ENCODE measurements at places on chromosomes 2 and 18.

DNA sequence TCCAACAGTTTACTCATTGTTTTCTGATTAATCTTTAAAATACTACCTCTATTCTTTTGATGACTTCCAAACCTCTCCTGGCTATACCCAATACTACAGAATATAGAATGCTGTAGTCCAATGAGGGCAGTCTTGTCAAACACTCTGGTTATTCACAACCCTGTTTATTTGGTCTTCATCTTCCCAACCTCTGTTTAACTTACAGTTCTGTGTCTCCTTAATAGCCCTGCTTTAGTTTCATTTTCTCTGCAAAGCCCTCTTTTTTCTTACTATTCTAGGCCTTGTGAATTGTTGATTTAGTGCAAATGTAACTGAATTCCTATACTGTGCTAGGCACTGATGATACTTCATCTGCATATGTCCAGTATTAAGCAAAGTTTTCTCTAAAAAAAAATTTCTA, 40.0 kb downstream of the ACVR2A start:
- DNase-seq: no peak

DNA sequence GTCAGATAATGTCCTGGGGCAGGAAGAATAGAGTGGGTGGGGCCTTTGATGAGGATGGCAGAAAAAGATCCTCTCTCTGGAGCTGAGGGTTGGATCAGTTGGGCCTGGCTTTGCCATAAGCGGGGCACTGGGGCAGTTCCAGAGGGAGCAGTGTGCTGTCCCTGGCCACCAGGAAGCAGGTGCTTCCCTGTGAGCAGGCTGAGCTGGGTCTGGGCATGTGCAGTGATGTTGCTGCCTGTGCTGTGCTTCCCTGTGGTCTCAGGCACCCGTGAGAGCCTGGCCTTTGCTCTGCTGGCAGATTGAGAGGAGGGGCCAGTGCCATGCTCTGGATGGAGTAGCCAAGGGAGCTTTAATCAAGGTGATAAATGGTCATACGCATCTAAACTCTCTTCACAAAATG, 14.6 kb upstream of the NPPC start:
- DNase-seq: no peak

DNA sequence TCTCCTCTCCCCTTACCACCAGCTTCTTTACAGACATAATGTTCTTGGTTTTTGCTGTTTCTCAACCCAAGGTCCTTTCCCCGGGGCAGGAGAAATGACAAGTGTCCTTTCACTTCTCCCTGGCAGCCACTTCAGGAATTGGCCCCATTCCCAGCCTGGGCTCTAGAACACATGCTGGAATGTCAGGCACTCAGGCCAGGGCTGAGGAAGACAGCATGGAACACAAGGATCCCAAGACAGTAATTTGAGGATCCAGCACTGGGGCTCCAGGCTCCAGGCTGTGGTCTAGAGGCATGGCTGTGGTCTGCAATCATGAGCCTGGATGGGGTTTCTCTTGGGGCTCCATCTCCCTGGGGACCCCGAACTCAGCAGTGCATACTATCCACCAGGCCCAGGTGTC, 201.4 kb downstream of the CELF4 start:
- no peak for DNase-seq

GRCh38 chr2:104844807-104845551, 8.9 kb upstream of the POU3F3 start:
- no peak for DNase-seq

DNA sequence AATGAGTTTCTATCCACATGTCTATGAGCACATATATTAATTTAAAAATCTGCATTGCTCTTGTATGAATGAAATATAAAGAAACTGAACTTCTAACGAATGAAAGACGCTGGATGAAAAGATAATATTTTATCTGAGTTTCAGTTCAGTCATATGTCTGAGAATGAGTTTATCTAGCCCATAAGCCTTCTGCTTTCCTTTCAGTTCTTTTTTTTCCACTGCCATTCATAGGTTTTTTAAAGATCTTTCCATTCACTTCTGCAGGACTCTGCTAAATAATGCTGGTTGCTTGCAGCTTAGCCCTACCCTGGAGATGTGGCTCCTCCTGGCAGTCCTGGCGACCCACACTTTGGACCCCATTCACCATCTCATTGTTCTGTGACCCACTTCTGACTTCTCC, 109.0 kb downstream of the BCL2 start:
- peak; percentile 46 for DNase-seq

GRCh38 chr2:39647104-39647765, 18.5 kb upstream of the TMEM178A start:
- DNase-seq: no peak

GRCh38 chr2:226495466-226496272, 304.0 kb downstream of the IRS1 start:
- no peak for DNase-seq

DNA sequence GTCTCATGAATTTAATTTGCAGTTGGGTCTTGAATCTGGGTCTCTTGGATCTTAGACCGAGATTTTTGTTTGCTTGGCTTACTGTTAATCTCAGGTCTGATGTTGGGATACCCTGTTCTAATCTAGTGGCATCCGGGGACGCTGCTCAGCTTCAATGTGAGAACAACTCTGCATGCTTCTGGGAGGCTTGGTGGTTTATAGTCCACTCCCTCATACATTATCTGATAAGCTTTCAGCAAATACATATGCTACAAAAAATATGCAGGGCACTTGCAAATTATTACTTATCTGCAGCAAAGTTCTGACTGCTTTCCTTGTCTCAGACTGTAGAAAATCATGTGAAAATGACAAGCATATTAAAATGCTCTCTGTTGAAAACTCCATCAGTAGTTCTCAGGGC, 39.4 kb downstream of the RNF144A start:
- DNase-seq: no peak

- no peak for DNase-seq
Observed at GRCh38 chr2:143474586-143474985, 345.4 kb downstream of the ARHGAP15 start.

DNA sequence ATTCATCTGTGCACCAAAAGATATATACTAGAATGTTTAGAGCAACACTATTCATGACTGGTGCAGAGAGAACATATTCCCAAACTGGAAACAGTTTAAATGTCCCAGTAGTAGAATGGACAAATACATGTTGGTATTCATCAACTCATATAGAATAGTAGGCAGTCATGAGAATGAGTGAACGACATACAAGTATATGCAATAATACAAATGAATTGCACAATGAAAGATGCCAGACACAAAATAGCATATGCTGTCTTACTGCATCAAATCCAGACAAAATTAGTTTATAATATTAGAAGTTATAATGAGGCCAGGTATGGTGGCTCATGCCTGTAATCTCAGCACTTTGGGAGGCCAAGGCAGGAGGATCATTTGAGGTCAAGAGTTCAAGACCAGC, 8.3 kb upstream of the PRKAG3 start:
- DNase-seq: no peak

DNA sequence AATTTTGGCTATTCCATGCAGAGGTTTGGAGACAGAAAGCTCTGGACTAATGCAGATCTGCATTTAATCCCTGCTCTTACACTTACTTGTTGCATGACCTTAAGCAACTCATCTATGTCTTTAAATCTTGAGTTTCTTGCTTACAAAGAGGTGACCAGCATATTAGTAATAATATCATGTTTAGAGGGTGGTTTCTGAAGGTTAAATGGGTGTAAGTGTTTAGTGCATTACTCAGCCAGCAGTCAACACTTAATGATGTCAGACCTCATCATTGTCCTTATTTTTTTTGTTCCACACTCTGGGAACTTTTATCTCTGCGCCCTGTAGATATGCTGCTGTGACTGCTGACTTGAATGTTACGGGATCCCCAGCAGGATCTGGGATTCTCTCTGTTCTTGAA, 1.7 kb downstream of the IL1RL1 start:
- no peak for DNase-seq

GRCh38 chr2:215828528-215829184, 184.7 kb downstream of the MREG start:
- peak; percentile 45 for DNase-seq

- no peak for DNase-seq
Observed at GRCh38 chr18:6983366-6983765, 134.2 kb downstream of the LAMA1 start.

DNA sequence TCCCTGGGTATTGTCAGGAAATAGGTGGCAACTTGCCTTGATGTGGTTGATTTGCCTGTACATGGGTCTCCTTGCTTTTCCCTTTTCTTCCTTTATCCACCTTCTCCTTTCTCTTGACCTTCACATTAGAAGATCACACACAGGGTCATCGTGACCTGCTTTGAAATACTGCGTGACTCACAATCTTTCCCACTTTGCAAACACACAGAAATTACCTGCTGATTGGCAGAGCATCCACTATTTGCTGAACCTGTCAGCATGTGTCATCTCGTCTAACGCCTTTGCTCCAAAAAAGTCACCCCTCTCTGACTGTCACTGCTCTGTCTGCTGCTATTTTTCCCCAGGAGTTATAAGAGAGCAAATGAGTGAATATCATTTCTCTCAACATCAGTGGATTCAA, 60.8 kb downstream of the MYO3B start:
- DNase-seq: no peak

GRCh38 chr2:209911486-209911885, 91.0 kb upstream of the RPE start:
- no peak for DNase-seq

- DNase-seq: peak; percentile 66
Observed at GRCh38 chr2:174004905-174005605, 39.9 kb upstream of the SP3 start.

DNA sequence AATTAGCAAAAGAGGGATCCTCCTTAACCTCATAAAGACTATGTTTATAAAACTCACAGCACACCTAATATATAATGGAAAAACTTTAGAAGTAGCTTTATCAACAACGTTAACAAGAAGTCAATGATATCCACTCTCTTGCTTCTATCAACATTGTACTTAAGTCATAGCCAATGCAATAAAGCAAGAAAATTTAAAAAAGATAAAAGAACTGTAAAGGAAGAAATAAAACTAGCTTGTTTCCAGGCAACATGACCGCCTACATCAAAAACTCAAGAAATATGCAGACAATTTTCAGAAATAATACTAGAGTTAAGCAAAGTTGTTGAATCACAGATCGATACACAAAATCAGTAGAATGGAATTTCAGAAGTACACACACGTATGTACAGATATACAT, 375.5 kb upstream of the SPRED2 start:
- DNase-seq: no peak

GRCh38 chr18:65423776-65424175, 327.0 kb upstream of the CDH7 start:
- no peak for DNase-seq

DNA sequence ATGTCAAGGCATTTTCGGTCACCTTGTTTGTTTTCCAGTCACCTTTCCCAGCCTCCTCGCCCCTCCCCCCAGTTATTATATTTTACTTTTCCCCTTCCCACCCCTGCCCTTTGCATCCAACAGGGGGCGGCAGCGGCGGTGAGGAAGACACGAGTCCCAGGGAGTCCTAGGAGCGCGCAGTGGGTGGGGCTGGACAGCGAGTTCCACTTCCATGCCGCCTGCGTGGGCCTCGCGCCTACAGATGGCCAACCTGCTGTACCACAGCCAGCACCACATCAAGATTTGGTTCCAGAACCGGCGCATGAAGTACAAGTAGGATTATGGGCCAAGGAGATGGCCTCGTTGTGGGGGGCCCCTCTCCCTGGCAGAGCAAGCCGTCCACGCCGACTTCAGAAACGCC, 37.2 kb upstream of the EVA1A start:
- no peak for DNase-seq

DNA sequence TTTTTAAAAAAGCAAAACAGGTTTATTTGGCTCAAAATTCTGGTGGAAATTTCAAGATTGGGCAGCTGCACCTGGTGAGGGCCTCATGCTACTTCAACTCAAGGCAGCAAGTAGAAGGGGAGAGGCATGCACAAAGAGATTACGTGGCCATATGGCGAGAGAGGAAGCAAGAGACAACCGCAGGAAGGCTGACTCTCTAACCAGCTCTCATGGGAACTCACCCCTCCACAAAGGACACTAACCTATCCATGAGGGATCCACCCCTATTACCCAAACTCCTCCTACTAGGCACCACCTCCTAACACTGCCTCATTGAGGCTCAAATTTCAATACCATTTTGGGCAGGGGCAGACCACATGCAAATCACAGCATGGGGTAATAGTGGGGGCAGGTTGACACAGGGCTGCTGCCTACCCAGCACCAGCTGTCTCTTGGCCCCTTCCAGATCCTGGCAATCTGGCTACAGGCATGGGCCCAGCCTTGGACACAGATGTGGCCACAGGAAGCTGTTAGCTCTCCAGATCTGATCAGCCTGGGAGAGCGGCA, 2.0 kb upstream of the CAPN10 start:
- DNase-seq: peak; percentile 62

DNA sequence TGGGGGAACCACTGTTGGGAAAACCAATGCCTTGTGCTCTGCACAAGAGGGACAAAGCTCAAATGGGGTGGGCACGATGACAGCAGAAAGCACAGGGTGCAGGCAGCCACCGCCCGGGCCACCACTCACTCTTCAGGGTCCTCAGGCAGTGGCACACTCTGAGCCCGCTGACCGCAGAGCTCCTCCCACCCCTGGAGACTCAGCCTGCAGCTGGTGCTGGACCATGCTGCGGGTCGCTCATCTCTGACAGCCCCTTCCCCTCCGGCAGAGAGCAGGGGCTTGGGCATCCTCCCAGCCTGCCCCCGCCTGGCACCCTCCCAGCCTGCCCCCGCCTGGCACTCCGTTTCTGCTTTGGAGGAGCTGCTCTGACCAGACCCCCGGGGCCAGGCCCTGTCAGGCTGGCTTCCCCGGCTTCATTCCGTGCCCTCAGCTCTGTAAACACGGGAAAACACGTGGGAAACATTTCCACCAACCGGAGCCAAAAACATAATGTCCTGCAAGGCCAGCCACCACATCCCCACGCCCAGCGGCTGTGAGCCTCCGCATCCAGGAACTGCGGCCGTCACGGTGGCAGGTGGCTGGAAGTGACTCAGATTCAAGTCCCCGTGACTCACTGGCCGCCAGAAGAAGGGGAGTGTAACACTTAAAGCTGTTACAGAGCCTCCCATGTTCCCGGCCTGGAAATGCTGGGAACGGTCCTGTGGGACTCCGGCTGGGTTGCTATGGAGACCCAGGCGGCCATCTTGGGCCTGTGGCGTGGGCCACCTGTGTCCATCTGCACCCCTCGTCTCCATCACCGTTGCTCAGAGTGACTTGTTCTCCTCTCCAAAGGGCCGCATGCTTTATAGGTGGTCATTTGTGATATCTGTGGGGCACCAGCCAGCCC, 6.8 kb upstream of the SNED1 start:
- DNase-seq: no peak

GRCh38 chr2:181675254-181675653, 5.1 kb downstream of the NEUROD1 start:
- DNase-seq: no peak

- DNase-seq: no peak
Observed at GRCh38 chr18:48326901-48327675, 82.1 kb downstream of the ZBTB7C start.

DNA sequence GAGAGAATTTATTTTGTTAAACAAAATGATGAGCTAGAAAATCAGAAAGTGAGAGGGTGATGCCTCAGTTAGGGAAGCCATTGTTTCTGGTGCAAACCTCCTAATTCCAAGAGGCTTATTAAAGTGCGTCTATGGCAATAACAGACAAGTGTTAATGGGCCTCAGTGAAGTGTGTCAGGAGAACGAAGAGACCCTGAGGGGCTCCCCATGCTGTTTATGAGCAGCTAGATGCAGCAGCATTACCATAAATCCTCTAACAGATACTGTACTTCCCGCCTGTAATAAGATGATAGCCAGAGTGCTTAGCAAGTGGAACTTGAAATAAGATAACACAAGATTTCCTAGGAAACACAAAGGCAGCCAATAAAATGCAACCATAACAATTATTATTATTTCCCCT, 157.4 kb downstream of the MYT1L start:
- no peak for DNase-seq

Data from activated CD4-positive, alpha-beta T cell treated with anti-CD3 and anti-CD28 coated beads, Interleukin-10, Interleukin-2, amounts not matched to agents 100 ng/mL and 50 ng/mL, durations not matched to agents 16 hours and 8 hours (primary cell).